Activated T-helper 1 cell treated with anti-CD3 and anti-CD28 coated beads, Interleukin-12 subunit alpha, Interleukin-12 subunit beta, Interleukin-2, Interleukin-4 antibody, amounts not matched to agents 30 ng/mL and 10 ng/mL and 1 ng/mL, durations not matched to agents 14 hours and 24 hours and 36 hours (primary cell): ENCODE measurements at places on chromosomes 7 and 10.

GRCh38 chr7:140605337-140605736, 35.3 kb downstream of the DENND2A start:
- no peak for DNase-seq

GRCh38 chr7:93117327-93117726, 452 bp downstream of the SAMD9 start:
- DNase-seq, result no peak

DNA sequence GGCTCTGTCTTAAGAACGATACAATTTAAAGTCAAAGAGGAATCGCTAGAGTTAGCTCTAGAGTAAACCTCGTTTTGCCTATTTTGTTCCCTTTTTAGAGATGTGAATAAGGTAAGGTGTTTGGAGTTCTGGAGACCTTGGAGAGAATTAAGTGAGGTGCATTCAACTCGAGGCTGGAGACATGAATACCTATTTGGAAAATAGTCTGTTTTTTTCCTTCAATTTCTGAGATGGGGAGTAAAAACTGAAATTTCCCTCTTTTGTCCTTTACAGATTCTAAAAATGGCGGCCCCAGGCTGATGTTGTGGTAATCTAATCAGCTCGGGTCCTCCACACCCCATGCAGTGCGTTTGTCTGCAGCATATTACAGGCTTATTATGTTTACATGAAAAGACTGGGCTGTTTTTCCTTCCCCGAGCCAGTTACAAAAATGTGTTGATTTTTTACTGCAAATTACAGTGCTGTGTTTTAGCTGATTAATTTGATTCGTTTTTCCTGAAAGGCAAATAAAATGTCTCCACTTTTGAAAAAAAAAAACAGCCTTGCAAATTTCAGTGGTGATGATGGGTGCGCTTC, 1.5 kb downstream of the KMT2E start:
- DNase-seq, result no peak

DNA sequence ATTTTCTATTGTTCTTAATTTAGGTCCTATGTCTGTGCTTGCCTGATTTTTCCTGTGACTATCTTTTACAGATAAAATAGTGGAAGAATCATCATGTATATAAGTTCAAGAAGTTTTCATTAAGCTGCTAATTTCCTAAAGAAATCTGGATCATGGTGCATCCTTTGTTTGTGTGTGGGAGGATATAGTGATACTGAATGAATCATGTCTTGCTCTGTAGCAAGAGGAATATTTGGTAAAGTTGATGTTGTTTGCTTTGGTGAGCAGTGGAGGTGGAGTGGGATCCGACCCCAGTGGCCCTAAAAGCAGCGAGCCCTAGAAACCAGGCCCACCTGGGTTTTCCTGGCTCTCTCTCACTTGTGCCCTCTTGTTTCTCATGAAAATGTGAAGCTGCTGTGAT, 83.7 kb downstream of the CCNY start:
- no peak for DNase-seq

DNA sequence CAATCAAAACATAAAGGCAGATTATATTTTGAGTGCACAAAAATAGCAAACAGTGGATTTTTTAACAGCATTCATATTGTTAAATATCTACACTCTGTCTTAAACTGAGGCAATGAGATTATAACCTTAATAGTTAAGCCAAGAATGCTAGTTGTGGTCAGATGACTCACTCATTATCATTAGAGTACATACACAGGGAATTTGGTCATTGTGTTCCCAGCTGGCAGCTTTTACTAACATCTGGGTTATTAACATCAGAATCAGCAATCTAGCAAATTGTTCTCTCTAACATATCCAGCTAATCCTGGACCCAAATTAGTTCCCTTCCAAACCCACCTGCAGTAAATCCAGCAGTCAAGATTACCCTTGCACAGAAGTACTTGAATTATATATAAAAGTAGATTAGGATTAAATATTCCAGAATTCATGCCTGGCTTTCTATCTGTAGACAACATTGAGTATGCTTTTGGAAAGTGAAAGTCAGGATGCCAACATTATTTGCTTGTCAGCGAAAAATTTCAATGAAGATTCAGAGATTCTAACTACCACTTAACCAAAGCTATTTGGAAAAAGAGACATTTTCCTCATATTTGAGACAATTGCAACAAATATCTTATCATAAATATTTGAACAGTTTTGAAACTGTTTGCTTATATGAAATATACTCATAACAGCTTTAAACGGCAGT, 1035.6 kb upstream of the PHF14 start:
- no peak for DNase-seq

DNA sequence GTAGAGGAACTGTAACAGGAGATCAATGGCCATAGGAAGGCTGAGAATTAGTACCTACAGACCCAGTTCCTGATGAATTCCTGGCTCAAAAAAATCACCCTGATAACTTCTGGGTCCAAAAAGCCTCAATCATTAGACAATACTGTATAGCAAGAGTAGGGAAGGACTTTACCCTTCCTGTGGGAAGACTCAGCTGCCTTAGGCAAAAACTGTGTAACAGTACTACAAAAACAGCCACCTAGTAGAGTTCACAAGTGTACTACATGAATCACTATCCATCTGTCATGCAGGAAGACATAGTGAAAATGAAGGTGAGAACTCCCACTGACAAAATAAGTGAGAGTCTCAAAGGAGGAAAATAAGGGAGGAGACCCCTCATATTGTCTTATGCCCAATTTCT, 47.6 kb downstream of the MAP3K8 start:
- no peak for DNase-seq

GRCh38 chr10:17396004-17396403, 58.4 kb downstream of the ST8SIA6 start:
- no peak for DNase-seq

DNA sequence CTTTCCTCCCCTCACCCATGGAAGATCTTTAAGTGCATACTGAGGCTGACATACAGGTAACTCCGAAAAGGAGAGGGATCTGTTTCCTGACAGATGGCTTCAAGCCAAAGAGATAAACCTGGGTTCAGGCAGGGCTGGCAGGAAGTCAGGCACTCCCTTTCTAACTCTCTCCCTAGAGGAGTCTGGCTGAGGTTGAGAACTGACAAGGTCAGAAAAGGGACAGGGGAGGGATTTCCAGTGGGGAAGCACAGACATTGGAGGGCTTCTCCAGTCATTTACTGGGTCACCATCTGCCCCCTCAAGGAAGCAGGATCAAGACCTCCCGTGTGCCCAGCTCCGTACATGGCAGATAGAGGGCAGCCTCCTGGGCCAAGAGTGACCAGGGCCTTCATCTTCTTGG, 31.6 kb downstream of the TLX1 start:
- DNase-seq, result no peak

- no peak for DNase-seq
Observed at GRCh38 chr7:89002981-89003956, 207.7 kb upstream of the TEX47 start.

- DNase-seq, result no peak
Observed at GRCh38 chr10:69632516-69633199, 2.6 kb downstream of the FAM241B start.

DNA sequence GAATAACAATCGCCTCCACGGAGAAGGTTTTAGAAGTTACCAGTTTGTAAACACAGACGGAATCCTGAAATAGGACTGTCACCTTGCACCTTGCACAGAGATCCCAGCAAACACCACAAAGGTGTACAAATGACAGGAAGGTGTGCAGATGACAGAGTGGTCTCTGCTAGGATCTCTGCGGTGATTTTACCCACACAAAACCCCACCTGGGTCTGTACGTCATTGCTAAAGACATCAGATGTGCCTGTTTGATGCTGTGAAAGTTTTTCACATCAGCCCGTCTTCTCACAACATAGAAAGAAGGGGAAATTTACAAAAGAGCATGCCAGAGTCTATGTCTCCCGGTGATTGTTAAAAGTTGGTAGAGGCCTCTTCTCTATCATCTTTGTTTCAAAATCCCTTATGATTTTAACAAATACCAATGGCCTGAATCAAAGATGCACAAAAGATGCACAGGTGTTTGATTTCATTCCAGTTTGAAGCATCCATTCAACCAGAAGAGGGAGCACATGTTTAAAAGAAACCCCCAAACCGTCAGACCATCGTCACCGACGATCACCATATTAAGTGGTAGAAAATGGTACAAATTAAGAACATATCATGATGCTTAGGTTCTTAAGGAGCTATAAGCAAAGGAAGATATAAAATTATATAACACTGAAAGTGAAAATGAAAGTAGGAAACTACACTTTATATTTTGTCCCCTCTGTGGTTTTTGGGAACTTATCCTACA, 576.5 kb downstream of the PTPRN2 start:
- DNase-seq, result no peak

DNA sequence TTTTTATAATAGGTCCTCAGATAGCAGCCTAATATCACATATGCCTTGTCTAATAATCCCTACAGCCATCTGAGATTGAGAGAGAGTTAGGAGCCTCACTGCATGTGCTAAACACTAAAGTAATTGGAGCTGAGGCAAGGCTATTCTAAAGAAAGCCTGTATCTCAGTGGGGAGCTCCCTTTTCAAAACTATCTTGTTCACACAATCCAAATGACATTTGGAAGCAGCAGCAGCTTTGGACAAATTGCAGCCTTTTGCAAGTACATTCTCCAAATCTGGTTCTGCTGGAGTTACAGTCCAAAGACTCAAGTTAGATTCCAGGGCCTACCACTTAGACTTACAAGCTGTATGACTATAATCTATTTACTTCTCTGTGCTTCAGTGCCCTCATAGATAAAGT, 104.5 kb downstream of the MACC1 start:
- DNase-seq, result no peak

- no peak for DNase-seq
Observed at GRCh38 chr7:13979671-13980435, 9.6 kb downstream of the ETV1 start.

DNA sequence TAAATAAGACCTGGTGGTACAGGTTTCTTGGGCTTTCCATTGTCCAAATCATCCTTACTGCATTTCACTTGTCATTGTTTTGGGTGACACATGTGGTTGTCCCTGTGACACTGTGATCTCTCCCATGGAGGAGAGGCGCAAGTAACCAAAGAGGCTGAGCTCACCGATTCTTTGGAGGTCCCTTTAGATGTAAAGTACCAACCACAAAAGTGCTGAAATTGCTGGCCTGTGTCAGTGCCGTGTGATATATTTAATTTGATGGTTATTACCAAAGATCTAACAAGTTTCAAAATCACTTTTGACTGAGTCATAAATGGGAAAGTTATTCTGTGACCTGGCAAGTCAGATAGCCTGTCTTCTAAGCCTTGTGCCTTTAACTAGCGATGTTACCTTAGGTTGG, 19.4 kb downstream of the MCM10 start:
- no peak for DNase-seq

GRCh38 chr10:16923309-16923708, 106.1 kb upstream of the RSU1 start:
- DNase-seq, result no peak

DNA sequence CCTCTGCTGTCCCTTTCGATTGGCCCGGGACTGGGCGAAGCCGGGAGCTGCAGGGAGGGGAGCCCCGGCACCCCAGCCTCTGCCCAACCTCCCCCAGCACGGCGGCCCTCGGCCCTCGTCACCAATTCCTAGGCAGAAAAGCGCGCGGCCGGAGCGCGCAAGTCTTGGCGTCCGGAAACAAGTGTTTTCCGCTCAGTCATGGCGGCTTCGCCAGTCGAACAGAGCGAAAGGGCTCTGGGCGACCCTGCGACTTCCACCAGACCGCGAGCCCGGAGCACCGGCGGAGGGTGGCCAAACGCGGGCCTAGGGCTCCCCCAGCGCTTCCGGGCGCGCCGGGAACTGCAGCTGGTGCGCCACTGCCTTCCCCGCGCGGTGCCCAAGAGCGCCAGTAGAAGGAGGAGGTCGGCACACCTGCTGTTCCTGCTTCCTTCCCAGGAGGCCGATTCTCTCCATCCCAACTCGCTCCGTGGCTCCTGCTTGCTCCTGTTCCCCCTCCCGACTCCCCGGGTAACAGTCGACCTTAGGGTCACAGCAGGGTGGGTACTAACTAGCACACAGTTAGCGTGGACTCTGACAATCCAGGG, 729.9 kb downstream of the ZWINT start:
- DNase-seq, result peak; percentile 16

DNA sequence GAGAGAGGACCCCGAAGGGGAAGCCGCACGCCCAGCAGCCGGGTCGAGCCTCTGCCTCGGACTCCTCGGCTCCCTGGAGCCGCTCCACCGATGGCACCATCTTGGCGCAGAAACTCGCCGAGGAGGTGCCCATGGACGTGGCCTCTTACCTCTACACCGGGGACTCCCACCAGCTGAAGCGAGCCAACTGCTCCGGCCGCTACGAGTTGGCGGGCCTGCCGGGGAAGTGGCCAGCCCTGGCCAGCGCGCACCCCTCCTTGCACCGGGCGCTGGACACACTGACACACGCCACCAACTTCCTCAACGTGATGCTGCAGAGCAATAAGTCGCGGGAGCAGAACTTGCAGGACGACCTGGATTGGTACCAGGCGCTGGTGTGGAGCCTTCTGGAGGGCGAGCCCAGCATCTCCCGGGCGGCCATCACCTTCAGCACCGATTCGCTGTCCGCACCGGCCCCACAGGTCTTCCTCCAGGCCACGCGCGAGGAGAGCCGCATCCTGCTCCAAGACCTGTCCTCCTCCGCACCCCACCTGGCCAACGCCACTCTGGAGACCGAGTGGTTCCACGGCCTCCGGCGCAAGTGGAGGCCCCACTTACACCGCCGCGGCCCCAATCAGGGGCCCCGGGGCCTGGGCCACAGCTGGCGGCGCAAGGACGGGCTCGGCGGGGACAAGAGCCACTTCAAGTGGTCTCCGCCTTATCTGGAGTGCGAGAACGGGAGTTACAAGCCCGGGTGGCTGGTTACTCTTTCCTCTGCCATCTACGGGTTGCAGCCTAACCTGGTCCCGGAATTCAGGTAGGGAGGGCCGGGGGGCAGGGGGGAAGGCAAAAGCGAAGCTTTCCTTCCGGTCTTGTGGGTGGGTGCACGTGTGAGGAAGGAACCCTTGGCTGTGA, 973 bp downstream of the GPR158 start:
- no peak for DNase-seq

- no peak for DNase-seq
Observed at GRCh38 chr7:96067321-96067720, 254.6 kb downstream of the SLC25A13 start.

DNA sequence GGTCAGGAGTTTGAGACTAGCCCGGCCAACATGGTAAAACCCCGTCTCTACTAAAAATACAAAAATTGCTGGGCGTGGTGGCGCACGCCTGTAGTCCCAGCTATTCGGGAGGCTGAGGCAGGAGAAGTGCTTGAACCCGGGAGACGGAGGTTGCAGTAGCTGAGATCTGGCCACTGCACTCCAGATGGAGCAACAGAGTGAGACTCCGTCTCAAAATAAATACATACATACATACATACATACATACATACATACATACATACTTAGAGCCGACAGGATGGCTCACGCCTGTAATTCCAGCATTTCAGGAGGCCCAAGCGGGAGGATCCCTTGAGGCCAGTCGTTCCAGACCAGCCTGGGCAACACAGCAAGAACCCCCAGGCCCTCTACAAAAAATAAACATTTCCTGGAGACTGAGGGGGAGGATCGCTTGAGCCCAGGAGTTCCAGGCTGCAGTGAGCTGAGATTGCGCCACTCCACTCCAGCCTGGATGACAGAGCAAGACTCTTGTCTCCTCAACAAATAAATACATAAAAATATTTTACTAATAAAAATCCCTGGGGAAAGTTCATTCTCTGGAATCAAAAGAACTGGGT, 90.9 kb upstream of the TNRC18 start:
- DNase-seq, result no peak

- DNase-seq, result no peak
Observed at GRCh38 chr10:19347621-19348020, 299.0 kb downstream of the MALRD1 start.
